ENCODE measurements at places on chromosomes 2 and 18. TPM values are rescaled to one million over a fixed set of nuclear protein-coding genes. Genes with fewer than 3 reads are reported as not detected.

DNA sequence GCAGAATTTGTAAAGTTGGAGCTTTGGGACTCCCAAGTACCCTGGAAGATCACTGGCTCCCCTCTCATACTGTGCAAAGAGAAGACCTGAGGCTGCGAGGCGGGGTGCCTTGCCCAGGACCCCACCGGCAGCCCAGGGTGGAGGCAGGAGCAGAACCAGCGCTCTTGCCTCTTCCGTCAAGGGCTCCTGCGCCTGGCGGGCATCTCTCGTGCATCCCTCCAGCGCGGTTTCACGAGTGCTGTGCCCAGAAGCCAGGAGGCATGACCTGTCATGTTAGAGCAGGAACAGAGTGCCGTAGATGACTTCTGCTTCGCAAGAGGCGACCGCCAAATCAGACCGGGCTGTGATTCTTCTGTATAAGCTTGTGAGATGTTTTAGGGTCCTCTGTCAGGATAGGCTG lies 77.3 kb downstream of the LDLRAD4 start:
- peaks cover 53% of the 10 kb centered on the region for H3K4me1 ChIP-seq
- peaks cover 2% of the 10 kb centered on the region for H3K36me3 ChIP-seq
- no peaks in the 10 kb centered on the region for H3K27me3 ChIP-seq
- no peak for DNase-seq
- peak overlapping the region; percentile 9 for H3K27ac ChIP-seq

DNA sequence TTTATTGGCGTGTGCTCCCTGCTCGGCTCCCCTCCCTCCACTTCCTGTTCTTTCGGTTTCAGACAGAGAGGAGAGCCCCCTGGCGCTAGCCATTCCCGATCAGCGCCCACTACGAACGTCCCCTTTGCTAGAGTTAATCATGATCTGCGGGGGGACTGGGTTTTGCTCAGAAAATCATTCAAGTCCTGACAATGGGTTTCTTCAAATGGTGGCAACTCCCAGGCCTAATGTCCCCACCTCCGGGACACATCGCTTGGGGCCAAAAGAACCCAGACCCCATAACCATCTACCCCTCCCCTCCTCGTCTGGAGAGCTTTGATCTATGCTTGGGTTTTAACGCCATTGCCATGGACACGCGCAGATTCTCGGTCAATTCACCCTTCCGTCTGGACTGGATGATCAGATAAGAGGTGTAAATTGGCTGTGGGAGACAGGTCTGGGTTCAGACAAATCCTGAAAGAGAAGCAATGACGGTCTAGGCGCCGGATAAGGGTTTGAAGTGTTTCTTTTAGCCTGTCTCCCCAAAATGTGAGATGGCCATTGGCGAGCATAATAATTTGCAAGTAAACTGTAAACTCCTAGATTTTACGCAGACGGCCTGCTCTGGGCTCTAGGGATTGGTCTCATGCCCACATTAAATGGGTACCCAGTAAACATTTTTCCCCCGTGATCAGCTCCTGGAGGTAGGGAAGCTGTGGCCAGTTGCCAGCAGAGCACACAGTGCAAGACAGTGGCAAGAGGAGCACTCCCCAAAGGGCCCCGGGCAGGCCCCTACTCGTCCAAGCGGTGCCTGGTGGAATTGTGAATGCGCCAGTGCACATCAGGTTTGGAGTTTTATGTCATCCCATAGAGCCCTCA lies 4.7 kb downstream of the NRP2 start:
- H3K27me3 ChIP-seq: peaks cover 70% of the 10 kb centered on the region
- no peaks in the 10 kb centered on the region for H3K36me3 ChIP-seq
- no peak for DNase-seq
- H3K27ac ChIP-seq: no peak overlapping the region

- H3K36me3 ChIP-seq: no peaks in the 10 kb centered on the region
- no peak overlapping the region for H3K27ac ChIP-seq
- peaks cover 2% of the 10 kb centered on the region for H3K4me1 ChIP-seq
- DNase-seq: no peak
- H3K27me3 ChIP-seq: peaks cover 16% of the 10 kb centered on the region
Observed at GRCh38 chr18:292271-292670, 24.4 kb upstream of the THOC1 start.

LGALSL gene
- 3.9 TPM for total RNA-seq

GRCh38 chr18:36130039-36130831 lies 536 bp downstream of the ELP2 start:
- H3K4me3 ChIP-seq: peak overlapping the region; percentile 93
- DNase-seq: no peak
- H3K27me3 ChIP-seq: no peaks in the 10 kb centered on the region
- H3K36me3 ChIP-seq: peaks cover 30% of the 10 kb centered on the region

- peaks cover 8% of the 10 kb centered on the region for H3K36me3 ChIP-seq
- H3K27me3 ChIP-seq: peaks cover 43% of the 10 kb centered on the region
- H3K4me1 ChIP-seq: peaks cover 34% of the 10 kb centered on the region
- peak overlapping the region; percentile 92 for H3K4me3 ChIP-seq
- peak overlapping the region; percentile 87 for H3K27ac ChIP-seq
Observed at GRCh38 chr2:219499058-219499307, 292 bp downstream of the GMPPA start.

CTNNA2 gene
- total RNA-seq: not detected
